ENCODE measurements at places on chromosomes 12 and 14.

- DNase-seq: no peak
Observed at GRCh38 chr12:22453511-22453910, 90.8 kb downstream of the C2CD5 start.

DNA sequence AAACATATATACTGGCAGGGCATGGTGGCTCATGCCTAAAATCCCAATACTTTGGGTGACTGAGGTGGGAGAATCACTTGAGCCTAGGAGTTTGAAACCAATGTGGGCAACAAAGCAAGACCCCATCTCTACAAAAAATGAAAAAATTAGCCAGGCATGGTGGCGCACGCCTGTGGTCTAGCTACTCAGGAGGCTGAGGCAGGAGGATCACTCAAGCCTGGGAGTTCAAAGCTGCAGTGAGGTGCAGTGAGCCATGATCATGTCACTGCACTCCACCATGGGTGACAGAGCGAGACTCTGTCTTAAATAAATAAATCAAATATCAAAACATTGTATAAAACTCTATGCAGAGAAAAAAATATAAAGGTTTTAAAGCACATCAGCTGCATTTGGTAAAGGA lies 5.2 kb downstream of the FMNL3 start:
- DNase-seq: no peak

- DNase-seq: no peak
Observed at GRCh38 chr12:113403435-113404415, at the start of gene SDS. TSS of gene SDS (minus strand) at chr12:113403887. CDS start at chr12:113399708, 4,179 bp downstream.

DNA sequence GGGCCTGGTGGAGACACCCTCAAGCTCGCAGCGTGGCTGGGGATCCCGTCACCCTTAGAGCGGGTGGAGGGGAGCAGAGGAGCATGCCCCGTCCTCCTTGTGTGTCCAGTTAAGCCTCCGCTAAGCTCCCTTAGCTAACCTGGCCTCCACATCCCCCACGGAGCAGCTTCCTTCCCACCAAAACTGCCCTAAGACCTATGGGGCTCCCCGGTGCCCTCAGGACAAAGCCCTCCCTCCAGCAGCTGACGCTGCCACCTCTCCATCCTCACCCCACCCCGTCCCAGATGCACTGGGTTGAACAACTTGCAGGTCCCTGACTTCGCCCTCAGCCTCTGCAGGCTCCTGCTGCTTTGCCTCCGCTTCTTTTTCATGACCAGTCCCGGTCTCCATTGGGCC lies 4.0 kb downstream of the AHNAK2 start:
- DNase-seq: no peak

DNA sequence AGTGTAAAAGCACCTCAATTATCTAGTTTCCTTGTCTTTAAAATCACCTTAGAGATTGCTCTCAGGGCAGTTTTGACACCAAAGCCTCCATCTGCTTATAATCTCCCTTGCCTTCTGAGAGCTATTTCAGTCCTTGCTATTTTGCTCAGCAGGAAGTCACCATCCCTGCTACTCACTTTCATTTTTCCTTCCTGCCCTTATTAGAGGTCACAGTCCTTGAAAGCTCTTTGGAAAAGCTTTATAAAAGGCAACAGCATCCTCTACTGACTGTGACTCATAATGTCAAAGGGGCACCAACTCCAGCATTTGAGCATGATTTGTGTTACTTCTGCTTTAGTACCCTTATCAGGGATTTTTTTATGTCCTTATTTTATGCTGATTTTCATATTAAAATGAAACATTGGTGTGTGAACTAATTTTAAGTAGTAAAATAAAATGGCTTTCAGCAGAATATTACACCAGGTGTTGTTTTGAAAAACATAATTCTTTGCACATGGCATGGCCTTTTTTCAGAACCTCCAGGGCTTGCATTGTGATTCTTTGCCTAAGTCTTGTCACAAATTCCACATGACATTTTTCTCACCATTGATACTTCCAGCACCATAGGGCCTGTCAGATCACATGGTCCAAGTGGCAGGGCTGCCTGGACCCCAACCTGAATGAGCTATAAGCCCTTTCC lies 213.0 kb downstream of the ADAMTS20 start:
- DNase-seq: no peak

DNA sequence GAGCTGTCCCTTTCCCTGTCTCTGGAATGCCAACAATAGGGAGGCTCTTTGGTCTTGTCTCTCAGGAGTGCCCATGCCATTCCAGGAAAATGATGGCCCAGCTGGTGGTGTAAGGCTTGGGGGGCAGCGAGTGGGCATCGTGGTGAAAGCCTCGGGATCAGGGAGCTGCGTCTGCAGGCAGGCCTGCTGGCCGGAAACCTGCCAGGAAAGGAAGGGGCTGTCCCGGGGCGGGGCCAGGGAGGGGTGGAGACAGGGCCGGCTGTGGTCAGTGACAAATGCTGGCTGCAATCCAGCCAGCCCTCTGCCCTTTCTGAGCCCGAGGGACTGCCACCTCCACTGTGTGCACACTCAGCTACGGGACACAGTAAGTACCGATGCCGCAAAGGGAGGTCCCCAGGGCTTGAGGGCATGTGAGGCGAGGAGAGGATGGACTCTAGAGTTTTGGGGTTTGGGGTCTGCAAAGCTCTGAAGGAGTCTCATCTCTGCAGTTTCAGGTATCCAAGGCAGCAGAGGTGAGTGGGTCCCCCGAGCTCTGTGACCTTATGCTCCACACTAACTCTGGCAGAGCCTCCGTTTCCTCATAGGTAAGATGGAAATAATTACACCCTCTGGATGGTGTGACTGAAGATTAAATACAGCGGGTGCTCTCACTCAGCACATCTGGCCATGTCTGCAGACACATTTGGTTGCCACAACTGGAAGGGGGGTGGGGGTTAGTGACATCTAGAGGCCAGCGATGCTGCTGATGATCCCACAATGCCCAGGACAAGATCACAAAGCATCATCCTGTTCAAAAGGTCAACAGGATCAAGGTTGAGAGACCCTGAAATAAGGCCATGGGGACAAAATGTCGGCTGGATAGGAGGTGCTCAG lies at the start of gene SERPINA5:
SERPINA5 (plus strand) TSS at position 300 of the 873 bp plus-strand sequence. CDS start 5,937 bp downstream, outside the sequence.
- no peak for DNase-seq

GRCh38 chr12:115037830-115038229 lies 353.9 kb upstream of the TBX3 start:
- DNase-seq: no peak

DNA sequence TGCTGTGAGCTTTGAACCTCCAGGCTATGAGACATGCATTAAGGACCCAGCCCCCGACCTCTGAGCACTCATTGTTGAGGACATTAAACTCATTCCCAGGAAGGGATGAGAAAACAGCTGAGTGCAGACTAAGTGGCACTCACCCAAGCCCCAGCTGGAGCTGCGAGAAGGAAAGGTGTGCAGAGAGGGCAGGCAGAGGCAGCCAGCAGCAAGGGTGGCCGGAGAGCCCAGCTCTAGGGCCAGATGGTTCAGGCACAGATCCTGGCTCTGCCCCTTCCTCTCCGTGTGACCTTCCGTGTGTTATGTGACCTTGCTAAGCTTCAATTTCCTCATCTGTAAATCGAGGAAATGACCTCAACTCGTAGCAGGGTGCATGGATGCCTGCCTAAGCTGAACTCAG lies 3.7 kb downstream of the TSPAN11 start:
- DNase-seq: no peak

DNA sequence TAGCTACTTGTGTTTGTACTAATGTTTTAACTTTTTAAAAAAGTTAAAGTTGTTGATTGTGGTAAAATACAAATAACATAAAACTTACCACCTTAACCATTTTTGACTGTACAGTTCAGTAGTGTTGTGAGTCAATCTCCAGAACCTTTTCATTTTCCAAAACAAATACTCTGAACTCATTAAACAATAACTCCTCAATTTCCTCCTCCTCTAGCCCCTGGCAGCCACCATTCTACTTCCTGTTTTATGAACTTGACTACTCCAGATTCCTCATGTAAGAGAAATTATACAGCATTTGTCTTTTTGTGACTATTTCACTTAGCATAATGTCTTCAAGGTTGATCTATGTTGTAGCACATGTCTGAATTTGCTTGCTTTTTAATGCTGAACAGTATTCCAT lies 299.1 kb upstream of the AMIGO2 start:
- no peak for DNase-seq

DNA sequence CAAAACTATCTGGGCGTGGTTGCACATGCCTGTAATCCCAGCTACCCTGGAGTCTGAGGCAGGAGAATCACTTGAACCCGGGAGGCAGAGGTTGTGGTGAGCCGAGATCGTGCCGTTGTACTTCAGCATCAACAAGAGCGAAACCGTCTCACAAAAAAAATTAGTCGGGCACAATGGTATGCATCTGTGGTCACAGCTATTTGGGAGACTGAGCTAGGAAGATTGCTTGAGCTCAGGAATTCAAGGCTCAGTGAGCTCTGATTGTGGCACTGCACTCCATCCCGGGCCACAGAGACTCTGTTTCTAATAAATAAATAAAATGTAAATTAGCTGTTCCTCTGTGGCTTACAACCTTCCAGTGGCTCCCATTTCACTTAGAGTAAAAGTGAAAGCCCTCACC lies 28.0 kb downstream of the RCOR1 start:
- DNase-seq: peak; percentile 36

DNA sequence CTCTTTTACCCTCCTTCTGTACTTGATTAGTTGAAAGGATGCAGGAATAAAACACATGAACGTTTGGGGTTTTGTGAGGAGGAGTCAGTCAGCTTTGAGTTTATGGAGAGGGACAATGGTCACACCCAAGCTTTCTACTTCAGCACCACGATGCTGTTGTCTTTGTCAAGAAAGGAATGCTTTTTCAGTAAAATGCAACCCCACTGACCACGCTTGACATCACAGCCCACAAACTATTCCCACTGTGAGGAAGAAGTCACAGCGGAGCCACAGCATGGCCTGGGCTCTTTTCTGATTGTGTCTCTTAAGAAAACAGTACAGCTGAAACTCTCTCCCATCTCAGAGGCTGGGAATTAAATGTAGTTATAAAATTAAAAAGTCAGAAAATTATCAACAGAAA lies 135.2 kb downstream of the APAF1 start:
- no peak for DNase-seq

DNA sequence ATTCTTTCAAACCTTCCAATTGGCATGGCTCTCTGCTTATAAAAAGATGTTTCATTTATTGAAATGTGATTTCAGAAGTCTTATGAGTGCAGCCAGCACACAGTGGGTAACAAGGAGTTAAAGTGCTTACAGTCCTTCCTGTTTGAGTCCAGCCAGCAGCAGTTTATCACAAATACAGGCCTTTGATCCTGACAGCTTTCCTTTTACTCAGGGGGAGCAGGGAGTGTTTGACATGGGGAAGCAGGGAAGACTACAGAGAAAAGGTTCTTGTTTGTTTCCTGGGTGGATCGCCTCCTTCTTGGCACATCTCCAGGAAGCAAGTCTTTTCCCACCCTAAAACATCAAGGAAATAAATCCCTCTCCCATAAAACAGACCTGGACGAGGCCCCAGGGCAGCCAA lies 216.1 kb downstream of the MSRB3 start:
- DNase-seq: no peak

DNA sequence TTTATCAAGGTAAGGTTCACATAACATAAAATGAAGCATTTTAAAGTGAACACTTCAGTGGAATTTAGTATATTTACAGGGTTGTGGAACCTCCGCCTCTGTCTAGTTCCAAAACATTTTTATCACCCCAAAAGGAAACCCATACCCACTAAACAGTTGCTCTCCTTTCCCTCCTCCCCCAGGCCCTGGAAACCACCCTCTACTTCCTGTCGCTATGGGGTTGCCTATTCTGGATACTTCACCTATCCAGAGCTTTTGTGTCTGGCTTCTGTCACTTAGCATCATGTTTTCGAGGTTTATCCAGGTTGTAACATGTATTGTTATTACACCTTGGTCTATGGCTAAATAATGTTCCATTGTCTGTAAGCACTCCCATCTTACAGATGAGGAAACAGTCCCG lies 27.7 kb upstream of the ZFP36L1 start:
- no peak for DNase-seq

GRCh38 chr12:41190338-41190737 lies 2.2 kb downstream of the PDZRN4 start:
- no peak for DNase-seq

- DNase-seq: no peak
Observed at GRCh38 chr12:94987076-94987669, 16.3 kb downstream of the NDUFA12 start.

- DNase-seq: no peak
Observed at GRCh38 chr14:69711065-69711464, 55.9 kb upstream of the SRSF5 start.
